ENCODE measurements at places on chromosomes 5 and 9.
A peak's percentile ranks its signal among the peaks of the same experiment; 100 is the strongest.

DNA sequence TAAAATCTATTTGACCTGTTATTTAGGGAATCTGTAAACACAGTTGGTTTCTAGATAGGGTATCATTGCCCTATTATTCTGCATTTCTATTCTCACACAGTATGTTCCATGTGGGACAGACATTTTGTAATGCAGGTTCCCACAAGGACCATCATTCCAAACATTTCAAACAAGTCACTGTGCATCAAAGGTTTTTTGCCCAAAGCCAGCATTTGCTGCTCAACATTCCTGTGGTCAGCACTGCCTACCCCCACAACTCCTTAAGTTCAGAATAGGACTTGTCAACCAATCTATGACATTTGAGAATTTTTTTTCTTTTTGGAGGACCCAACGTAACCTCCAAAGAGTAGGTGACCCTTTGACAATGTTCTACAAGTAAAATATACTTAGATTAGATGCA is 95.7 kb downstream of the LPAR1 start:
- no peak for DNase-seq

DNA sequence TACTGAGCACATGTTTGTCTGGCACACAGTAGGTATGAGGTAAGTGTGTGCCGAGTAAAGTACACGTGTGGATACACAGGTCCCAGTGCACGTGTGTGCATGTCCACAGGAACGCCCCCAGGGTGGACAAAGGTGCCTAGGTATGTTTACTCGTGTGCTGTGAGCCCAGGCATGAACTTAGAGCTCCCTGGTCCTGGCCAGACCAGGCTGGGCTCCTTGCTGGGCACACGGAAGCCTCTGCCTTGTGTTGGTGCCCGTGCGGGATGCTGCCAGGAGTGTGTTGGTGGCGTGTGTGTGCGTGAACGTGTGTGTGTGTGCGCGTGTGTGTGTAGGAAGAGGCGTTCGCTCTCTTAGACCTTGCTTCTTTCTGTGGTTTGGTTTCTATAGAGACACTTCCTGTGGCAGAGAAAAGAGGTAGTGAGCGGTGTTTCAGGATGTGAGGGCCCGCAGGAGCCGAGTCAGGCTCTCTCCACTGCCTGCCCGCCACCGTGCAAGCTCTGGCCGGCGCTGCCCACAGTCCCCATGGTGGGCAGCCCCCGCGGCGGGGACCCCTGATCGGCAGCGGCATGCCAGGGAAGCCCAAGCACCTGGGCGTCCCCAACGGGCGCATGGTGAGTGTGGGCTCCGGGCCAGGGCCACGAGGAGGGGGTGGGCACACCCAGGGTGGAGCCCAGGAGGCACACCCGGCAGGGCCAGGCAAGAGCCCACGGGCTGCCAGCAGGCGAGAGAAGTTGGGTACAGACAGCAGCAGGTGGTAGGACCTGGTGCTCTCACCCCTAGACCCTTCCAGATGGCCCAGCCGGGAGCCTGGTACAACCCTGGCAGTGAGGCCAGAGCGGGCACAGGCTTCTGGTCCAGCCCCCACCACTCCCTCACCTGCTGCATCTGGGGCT is at the start of gene RGS14:
Gene RGS14 (plus strand): TSS at position 466 of the 893 bp plus-strand sequence. CDS start 101 bp downstream, at position 567.
- DNase-seq, result peak; percentile 60

- DNase-seq, result no peak
These were observed 35.7 kb downstream of the PCDHAC2 start for GRCh38 chr5:141001844-141002604.

GRCh38 chr9:34685591-34685990 is 5.5 kb downstream of the CCL19 start:
- DNase-seq, result no peak

DNA sequence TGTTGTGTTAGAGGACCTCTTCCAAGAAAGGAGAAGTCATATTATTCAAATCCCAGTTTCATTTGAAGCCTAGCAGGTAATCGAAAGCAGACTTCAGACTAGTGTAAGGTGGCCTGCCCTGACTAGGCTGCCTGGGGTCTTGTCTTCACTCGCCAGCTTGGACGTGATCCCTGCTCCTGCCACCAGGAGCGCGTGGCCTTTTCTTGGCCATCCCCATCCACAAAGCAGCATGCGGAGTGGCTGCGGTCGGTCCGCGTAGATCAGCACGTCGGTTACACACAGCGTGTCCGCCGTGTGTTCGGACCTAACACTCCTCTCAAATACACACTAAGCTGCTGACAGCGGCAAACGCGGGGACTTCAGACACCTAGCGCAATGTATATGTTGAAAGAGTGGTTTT is 37.3 kb downstream of the CFAP77 start:
- DNase-seq, result no peak

DNA sequence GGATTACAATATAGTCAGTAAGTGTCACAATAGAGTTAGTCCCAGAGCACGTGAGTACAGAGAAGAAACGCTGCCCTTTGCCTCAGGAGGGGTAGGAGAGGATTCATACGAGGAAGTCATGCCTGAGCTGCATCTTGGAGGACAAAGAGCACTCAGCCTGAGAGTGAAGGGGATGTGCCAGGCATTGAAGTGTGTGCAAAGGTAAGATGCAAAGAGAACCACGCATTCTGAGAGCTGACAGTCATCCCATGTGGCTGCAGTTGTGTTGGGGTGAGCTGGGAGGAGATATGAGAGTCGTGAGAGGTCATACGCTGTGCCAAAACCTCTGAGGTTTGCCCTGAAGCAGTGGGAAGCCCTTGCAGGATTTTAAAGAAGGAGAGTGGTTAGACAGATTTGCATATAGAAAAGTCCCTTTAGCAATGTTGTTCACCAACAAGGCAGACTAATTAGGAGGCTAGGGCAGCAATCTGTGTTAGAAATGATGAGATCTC is 97.5 kb downstream of the PIP5K1B start:
- DNase-seq, result peak; percentile 57

DNA sequence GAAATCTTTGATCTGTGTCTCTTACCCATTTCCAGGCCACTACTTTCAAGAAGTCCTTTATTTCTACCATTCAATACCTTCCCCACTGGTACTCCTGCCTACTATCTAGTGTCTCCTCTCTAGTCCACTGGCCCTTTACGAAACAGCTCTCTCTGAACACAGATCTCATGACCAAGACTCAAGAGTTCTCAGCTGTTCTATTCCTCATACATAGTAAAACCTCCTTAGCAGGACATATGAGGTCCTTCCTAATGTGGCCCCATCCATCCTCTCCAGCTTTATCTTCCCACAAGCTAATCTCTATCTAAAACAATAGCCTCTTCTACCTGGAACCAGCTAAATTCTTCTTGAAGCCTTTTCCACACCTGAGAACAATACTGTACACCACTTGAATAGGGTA is 2.6 kb downstream of the TEX10 start:
- DNase-seq, result no peak

DNA sequence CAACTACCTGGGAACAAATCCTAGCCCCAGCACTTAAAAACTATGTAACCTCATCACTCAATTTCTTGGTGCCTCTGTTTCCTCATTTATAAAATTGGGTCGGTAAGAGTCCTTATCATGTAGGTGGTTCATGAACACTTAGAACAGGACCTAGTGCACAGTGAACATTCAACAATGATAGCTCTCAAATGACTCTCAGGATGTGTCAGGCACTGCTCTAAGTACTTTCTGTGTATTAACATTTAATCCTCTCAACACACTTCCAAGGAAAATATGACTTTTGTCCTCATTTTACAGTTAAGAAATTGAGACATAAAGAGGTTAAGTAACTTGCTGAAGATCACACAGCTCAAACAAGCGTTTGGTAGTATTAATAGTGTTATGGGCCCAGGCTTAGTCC is 202.1 kb upstream of the KLF4 start:
- no peak for DNase-seq

DNA sequence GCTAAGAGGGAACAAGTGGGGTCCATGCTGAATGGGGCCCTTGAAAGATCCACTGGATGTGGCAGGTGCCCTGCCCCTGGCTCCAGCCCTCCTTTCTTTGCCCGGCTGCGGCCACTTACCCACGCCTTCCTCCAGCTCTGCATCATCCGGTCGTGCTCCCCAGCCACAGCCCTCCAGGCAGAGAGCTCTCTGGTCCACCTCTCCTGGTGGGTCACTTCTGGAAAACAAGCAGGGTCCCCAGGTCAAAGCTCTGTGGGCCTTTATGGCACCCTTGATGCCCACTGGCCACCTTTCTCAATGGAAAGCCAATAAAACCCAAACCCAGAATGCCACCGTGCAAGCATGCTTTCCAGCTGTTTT is 45.0 kb downstream of the SECISBP2 start:
- peak; percentile 45 for DNase-seq

DNA sequence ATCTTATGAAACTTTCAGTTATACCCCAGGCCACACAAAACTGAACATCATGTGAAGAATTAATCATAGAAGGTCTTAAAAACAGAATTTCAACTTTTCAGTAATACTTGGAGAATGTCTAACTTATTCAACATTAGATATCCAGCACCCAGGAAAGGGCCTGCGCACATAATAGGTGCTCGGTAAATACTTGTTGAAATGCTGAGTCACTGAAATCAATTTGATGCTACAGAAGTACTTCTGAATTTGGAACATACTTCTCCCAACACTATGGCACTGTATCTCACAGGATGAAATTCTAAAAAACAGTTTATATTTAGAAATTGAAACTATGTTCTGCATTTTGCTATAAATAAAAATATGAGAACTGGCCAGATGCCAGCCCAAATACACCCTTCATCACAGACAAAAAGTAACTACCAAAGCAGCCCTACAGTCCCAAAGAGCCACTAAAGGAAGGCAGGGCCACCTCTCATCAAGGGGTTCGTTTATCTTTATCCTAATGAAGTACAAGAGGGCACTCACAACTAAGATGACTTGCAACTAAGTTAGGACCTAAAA is 26.5 kb downstream of the MRPS27 start:
- DNase-seq, result no peak
